Activated naive CD4-positive, alpha-beta T cell treated with Interleukin-2 at 50 U/mL for 16 hours (primary cell): ENCODE measurements at places on chromosomes 6 and 20.

DNA sequence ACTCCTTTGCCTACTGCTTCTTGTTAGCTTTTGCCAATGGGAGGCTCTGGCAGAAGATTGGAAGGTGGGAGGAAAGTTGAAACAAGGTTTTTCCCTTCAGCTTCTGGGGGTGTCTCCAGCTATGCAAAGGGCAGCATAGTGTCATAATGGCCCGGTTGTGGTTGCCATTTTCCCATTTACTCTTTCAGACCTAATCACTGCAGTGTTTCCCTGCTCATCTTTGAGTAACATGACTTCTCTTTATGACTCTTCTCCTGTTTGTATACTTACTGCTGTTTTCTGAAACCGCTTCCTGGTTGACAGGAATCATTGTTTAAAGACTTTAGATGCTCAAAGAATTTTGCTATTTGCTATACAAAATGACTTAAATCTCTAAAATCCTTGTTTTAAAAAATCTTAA lies 19.9 kb downstream of the NRN1 start:
- DNase-seq, result no peak

GRCh38 chr20:2557873-2558580 lies 21.7 kb downstream of the TMC2 start:
- no peak for DNase-seq

DNA sequence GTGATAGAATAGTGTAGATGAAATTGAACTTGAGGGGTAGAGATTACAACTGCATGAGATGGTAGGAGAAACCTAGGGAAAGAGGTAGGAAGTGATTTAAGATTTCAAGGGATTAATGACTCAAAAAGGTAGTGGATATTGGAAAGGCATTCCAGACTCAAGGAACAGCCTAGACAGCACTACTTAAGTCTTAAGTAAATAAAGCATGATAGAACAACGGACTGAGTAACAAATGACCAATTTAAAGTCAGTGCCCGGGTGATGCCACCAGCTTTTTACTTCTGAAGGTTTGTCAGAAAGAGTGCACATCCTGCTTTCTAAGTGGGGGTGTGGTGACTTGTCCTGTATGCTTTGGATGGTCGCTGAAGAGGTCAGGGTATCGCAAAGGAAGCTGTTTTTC lies 81.8 kb downstream of the PHACTR1 start:
- DNase-seq, result no peak

DNA sequence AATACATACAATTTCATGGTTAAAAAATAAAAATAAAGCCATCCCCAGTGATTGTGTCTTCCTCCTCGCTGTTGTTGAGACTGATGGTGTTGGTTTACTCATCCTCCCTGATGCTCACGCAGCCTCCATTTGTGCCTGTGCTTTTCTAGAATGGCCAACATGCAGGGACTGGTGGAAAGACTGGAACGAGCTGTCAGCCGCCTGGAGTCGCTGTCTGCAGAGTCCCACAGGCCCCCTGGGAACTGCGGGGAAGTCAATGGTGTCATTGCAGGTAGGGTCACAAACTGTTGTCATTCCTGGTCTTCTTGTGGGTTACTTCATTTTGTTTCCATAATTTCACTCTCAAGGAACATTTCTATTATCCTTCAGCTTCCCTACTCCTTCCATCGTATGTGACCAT lies 28.0 kb downstream of the CAP2 start:
- no peak for DNase-seq

- no peak for DNase-seq
Measured at GRCh38 chr6:33628401-33628964, 7.4 kb downstream of the ITPR3 start.

- no peak for DNase-seq
Measured at GRCh38 chr6:37699138-37699766, 1.6 kb upstream of the MDGA1 start.

- DNase-seq, result no peak
Measured at GRCh38 chr20:53163486-53163885, 191.3 kb downstream of the TSHZ2 start.

DNA sequence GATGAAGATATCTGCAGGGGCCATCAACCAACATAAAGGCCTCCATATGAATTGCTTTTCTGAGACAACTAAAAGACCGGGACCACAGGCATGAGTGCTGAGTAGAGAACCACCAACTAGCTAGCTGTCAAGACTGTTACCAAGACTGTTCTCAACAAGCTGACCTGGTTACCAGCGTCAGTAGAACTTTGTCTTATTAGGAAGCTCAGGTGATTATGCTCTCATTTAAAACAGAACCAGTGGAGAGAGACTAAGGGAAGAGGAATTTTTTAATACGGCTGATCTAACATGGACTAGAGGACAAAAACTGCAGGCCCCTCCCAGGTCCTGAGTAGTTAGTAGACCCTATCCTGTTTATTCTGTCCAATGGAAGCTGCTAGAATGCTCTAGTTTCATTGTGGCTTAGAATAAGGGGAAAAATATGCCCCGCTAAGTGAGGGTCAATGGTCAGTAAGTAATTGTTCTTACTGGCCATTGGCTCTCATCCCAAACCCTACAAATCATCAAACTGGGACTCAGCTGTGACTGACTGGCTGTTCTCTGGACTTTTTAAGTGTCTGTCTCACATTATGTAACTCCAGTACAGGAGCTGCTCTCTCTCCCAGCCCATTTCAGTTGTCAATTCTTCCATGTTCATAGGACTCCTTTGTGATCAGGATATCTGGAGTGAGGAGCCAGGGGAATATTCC lies 3.8 kb upstream of the DYNLRB1 start:
- no peak for DNase-seq
